CD4-positive, alpha-beta T cell treated with Interleukin-4 for 4 hours (primary cell): ENCODE measurements at places on chromosomes 3 and 15.
A peak's percentile ranks its signal among the peaks of the same experiment; 100 is the strongest.

GRCh38 chr3:139454346-139454745 lies 22.0 kb downstream of the RBP2 start:
- DNase-seq: no peak

GRCh38 chr15:92077353-92078085 lies 224.0 kb downstream of the SLCO3A1 start:
- peak; percentile 56 for DNase-seq

GRCh38 chr15:51107612-51108011 lies 12.9 kb upstream of the TNFAIP8L3 start:
- DNase-seq: no peak

DNA sequence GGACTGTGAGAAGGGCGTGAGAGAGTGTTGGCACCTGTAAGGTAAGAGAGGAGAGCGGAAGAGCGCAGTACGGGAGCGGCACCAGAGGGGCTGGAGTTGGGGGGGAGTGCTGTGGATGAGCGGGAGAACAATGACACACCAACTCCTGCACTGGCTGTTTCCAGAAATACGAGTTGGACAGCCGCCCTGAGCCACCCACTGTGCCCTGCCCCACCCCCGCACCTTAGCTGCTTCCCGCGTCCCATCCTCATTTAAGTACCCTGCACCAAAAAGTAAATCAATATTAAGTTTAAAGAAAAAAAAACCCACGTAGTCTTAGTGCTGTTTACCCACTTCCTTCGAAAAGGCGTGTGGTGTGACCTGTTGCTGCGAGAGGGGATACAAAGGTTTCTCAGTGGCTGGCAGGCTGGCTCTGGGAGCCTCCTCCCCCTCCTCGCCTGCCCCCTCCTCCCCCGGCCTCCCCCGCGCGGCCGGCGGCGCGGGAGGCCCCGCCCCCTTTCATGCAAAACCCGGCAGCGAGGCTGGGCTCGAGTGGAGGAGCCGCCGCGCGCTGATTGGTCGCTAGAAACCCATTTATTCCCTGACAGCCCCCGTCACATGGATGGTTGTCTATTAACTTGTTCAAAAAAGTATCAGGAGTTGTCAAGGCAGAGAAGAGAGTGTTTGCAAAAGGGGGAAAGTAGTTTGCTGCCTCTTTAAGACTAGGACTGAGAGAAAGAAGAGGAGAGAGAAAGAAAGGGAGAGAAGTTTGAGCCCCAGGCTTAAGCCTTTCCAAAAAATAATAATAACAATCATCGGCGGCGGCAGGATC lies at the start of gene SOX2:
Gene SOX2 (plus strand): TSS at position 601 of the 811 bp plus-strand sequence. CDS start 436 bp downstream, outside the sequence.
- DNase-seq: no peak

DNA sequence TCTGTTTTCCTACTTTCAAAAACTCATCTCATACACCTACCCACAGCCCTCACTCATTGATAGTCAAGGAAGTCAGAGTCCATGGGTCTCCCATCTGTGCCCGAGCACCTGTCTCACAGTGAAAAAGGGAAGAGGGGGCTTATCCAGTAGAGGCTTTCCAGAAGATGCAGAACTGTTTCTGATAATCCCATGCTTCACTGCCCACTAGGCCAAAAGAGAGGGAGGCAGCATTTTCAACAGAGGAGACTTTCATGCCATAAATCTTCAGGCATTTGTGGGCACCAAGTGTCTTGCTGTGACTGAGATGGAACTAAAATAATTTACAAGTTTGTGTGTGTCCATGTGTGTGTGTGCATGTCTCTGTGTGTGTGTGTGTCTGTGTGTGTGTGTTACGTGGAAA lies 117.9 kb upstream of the PHLDB2 start:
- no peak for DNase-seq

GRCh38 chr3:171446301-171446700 lies 13.9 kb downstream of the TNIK start:
- DNase-seq: no peak

DNA sequence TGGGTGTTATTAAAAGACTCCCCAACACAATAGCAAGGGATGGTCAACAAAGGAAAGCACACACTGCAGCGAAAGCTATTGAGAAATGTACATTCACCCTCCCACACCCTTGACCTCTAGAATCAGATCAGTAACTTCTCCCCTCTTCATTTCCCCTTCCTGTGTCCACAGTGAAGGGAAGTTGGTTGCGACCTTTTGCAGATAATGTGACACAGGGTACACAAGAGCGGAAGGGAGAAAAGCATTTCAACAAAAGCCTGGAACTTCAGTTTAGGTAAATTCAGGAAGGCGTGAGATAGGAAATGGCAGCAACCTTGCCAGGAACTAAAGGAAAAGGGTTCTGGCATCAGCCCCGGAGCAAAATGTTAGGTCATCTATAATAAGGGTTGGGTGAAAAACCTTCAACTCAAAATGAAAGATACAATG lies 899.8 kb downstream of the MCTP2 start:
- no peak for DNase-seq
